Left forelimb (tissue), 1 donor: ENCODE measurements at places on chromosomes 13 and 19.
A peak's percentile ranks its signal among the peaks of the same experiment; 100 is the strongest.

- no peak for DNase-seq
Observed at GRCh38 chr19:17346109-17346671, 8.8 kb downstream of the GTPBP3 start.

GRCh38 chr19:18259893-18260292 lies 14.4 kb downstream of the IQCN start:
- no peak for DNase-seq

DNA sequence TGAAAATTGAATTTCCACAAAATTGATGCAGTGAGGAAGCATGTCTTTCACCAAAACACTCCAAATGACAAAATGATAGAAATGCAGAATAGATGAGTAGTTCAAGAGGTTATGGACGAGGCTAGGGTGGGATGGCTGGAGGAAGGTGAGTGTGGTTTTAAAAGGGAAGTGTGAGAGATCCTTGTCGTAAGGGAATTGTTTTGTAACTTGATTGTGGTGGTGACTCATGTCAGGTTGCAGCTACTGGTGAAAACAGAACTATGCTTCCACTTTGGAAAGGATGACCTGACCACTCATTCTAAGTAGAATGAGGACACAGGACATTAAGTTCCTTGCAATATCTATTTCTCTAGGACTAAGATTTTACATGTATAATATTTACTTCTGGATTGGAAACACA lies 345.7 kb downstream of the MTUS2 start:
- no peak for DNase-seq

- no peak for DNase-seq
Observed at GRCh38 chr13:33125821-33126570, 109.8 kb downstream of the KL start.

DNA sequence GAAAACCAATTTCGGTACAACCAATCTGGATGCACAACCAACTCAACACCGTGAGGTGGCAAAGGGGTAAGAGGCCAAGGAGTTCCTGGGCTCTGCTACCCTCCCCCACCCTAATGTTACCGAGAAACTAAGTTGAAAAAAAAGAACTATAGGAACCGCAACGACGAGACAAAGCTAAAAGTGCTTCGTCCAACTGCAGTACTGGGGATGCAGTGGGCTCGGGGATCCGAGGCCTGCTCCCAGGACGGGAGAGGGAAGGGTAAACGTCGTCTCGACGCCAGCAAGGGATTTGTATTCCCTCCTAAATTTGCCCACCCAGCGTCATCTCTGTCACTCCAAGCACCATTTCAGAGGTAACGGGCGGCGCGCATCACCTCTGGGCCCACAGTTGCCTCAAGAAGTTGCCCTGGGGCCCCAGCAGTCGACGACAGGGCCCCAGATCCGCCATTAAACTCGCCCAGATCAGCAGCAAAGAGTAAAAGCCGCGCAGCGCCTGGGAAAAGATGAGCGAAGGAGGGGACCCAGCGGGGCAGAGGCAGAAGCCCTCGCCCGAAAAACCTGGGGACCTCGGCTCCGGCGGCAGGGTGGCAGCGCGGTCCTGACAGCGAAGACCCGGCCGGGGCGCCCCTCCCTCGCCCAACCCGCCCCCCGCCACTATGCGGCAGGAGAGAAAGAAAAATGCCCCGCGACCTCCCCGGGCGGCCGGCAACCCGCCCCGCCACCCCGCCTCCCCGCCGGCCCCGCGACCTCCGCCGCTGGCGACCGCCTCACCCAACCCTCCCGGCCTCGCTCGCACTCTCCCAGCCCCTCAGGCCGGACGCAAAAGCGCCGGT lies 752 bp downstream of the ZMYM5 start:
- peak; percentile 70 for DNase-seq

- DNase-seq: peak; percentile 92
Observed at GRCh38 chr19:57057036-57057686, 62.6 kb upstream of the USP29 start.

GRCh38 chr19:38308006-38308766 lies 4.1 kb downstream of the C19orf33 start:
- DNase-seq: no peak

- DNase-seq: no peak
Observed at GRCh38 chr19:1746401-1747284, 6.7 kb upstream of the ONECUT3 start.

DNA sequence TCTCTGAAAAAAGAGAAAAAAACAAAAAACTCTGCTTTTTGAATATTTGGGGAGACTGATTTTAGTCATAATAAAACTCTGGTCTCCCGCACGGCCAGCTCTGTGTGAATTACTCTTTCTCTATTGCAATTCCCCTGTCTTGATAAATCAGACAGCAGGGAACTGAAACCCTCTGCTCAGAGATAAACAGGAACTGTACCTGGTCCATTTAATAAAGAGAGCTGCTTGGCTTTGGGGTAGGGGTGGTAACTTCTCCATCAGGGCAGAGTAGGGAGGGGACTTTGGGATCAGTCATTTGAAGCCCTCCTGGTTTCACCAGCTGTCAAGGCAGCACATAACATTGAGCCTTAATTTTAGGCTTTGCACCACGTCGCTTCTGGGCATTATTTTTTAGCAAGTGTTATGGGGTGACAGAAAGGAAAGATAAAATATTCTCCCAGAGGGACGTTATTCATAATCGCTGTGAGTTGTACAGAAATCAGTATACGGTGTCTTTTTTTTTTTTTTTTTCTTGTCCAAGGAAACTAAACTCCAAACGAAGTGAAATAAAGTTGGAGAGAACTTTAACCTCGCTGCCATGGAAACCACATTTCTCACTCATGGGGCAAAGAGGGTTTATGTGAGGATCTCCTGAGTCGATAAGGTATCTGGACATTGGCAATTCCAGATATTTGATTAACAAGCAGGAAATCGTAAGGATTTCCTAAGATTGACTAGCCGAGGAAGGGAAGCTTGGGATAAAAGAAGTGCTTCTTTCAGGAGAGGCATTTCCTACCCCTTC lies 99.0 kb upstream of the MRI1 start:
- DNase-seq: no peak

GRCh38 chr13:79405501-79405830 lies 589 bp downstream of the RBM26 start:
- no peak for DNase-seq

DNA sequence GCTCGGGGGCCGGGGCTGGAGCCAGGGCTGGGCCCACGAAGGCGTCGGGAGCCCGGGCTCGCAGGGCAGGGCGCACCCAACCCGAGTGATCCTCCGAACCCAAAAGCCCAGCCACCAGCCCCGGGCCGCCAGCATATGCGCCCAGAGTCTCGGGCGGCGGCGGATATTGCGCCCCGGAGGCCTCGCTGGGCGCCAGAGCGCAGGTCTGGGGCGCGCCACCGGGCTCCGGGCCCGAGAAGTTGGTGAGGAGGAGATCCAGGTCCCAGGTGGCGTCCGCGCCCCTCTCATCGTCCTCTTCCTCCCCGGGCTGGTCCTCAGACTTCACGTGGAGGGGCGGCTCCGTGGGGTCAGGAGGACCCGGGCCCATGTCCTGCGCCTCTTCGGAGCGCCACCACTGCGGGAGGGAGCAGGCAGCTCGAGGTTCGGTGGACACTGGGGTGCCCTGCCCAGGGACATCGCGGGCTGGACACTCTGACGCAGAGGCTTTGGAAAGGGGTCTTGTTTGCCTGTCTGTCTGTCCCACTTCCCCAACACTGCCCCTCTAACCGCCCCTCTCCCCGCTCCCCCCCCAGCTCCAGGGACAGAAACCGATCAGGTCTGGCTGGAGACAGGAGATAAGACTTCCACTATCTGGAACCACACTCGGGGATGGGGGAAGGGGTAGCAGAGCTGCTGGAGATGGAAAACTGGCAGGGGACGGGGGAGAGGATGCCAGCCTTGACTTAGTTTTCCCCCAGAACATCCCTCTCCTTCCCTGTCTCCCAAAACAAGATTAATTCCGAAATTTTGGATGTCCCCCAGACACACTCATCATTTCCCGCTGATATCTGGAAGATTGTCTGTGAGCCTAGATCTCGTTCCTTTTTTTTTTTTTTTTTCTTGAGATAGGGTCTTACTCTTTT lies 1.0 kb downstream of the KLF1 start:
- DNase-seq: no peak

- DNase-seq: no peak
Observed at GRCh38 chr19:49894879-49895565, 1.7 kb downstream of the IL4I1 start.

DNA sequence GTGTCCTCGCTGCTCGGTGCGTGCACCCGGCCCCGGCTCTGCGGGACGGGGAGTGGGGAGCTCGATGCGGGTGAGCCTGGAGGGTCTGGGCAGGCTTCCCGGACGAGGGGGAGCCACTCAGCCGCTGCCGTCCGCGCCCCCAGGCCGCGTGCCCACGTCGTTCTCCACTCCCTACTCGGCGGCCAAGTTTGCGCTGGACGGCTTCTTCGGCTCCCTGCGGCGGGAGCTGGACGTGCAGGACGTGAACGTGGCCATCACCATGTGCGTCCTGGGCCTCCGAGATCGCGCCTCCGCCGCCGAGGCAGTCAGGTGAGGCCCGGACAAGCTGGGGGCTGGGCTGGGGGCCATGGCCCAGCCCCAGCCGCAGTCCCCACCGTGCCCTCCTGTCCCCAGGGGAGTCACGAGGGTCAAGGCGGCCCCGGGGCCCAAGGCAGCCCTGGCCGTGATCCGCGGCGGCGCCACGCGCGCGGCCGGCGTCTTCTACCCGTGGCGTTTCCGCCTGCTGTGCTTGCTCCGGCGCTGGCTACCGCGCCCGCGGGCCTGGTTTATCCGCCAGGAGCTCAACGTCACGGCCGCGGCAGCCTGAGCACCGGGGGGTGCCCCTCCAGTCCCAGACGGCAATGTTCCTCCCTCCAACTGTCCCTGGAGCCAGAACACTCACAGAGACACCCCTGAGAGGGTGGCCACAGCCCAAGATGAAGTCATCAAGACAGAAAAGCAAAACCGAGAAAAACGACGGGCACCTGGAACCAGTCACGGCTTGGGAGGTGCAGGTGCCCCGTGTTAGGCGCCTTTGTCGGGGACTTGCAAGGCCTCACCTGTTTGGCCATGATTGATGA lies 2.5 kb upstream of the RPL36 start:
- no peak for DNase-seq

GRCh38 chr13:34065928-34066327 lies 248.0 kb downstream of the RFC3 start:
- no peak for DNase-seq

- no peak for DNase-seq
Observed at GRCh38 chr13:22903925-22904324, 276.9 kb upstream of the SGCG start.

DNA sequence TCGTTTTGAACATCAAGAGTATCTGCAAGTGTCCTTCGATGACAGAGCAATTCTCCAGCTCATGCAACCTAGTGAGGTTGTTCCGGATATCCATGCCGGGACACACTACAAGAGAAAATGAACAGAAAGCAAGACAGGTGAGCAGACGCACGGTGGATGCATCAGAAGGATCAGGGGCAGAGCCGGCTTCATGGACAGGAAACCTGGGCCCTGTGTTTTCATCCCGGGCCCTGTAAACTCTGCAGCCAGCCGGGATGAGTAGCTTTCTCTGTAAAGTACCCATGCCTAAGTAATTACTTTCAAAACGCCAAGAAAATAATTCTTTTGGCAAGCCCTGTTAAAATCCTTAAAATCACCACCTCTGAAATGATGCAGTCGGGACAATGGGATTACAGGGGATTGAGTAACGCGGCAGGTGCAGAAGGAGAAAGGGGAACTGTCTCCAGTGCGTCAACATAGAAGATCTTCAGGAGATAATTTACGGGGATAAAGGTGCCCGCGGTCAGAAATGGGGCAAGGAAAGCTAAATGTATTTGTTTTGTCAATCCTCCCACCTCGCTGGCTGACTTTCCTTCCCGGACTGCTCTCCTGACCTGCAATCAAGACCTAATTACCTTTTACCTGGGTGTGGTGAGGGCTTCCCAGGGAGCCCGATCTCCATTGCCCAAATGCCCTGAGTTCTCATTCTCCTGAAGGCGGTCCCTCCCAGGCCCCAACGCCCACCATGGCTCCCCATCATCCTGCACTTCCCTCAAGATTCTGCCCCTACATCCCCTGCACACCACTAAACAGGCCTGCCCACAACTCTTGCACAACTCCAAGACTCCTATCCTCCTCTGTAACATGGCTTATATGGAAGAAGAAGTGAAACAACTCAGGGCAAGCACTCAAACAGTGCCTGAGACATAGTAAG lies 26.2 kb downstream of the INSR start:
- no peak for DNase-seq

DNA sequence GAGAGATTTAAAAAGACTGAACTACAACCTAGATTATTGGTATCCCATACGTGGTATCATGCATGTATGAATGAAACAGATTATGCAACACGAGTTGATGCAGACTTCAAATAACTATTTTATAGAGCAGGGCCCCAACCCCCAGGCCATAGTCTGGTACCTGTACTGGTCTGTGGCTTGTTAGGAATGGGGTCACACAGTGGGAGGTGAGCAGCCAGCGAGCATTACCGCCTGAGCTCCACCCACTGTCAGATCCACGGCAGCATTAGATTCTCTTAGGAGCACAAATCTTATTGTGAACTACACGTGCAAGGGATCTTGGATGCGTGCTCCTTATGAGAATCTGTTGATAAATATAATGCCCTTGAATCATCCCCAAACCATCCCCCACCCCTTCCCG lies 320.2 kb downstream of the TBC1D4 start:
- DNase-seq: no peak

GRCh38 chr19:50694815-50695145 lies 24.8 kb downstream of the SHANK1 start:
- no peak for DNase-seq

DNA sequence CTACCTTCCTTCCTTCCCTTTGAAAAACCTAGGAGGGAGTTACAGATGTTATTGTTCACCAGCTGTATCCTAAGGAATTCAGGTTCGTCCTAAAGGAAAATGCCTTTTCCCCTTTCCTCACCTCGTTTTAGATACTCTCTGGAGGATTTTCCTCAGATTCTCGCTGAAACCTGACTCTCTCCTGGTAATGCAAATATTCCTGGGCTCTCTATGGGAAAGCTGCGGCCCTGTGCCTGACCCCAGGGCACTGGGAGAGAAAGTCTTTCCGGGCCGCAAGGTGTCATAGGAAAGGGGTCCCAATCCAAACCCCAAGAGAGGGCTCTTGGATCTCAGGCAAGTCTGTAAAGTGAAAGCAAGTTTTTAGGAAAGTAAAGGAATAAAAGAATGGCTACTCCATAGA lies 13.1 kb upstream of the OR1M1 start:
- no peak for DNase-seq

DNA sequence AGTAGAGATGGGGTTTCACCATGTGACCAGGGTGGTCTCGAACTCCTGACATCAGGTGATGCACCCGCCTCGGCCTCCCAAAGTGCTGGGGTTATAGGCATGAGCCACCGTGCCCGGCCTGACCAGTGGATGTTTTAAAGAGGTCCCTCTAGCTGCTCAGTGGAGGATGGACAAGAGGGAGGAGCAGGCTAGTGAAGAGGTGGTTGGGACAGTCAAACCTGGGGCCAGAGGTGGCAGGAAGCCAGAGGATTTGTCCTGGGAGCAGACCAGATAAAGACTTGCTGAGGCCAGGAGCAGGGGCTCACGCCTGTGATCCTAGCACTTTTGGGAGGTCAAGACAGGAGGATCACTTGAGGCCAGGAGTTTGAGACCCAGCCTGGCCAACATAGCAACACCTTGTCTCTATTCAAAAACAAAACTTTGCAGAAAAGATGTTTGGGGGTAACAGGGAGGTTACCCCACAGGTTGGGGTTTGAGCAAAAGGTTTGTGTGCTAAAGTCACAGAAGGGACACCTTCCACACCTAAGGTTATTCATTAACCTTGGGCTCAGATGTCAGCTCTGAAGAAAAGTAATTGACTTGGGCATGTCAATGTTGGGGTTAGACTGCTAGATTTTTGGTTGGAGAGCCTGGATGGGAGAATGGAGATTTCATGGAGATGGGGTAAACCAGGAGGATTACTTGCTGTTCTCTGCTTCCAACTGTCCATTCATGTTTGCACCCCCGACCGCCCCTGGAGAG lies 9.0 kb downstream of the BCAM start:
- no peak for DNase-seq

- DNase-seq: no peak
Observed at GRCh38 chr13:38265132-38265497, 84.5 kb upstream of the UFM1 start.
